Activated gamma-delta T cell treated with anti-CD3 and anti-CD28 coated beads, Interleukin-2, amount 50 U/mL, for 16 hours (primary cell): ENCODE measurements at places on chromosomes 6 and 20.

DNA sequence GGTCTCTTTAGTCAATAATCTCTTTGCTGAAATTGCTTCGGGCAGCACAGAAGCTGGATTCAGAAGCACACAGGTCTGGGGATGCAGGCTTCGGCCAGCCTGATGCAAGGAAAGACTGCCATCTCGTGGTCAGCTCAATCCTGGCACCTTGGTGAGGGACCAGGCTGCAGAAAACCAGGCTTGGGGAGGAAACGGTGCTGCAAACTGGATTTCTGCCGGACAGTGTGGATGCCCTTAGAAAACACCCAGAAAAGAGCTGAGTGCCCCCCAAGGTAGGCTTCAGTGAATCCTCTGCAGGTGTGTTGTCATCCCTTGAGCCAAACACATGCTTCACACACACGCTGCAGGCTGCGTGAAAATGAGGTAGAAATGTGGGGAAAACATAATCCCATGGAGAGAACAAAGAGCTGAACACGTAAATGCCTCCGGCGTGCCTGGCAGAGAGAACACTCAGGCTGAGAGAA, 89.8 kb upstream of the PAX1 start:
- no peak for DNase-seq

- no peak for DNase-seq
These were observed 658.2 kb downstream of the PTPRT start for GRCh38 chr20:42531508-42531961.

- no peak for DNase-seq
These were observed 125.0 kb upstream of the GRIK2 start for GRCh38 chr6:101268541-101268940.

- DNase-seq, result no peak
These were observed 10.0 kb upstream of the ARMC2 start for GRCh38 chr6:108838101-108838717.

- no peak for DNase-seq
These were observed at the start of gene ATP9A for GRCh38 chr20:51767867-51768758. TSS of gene ATP9A (minus strand) at chr20:51768390. CDS start at chr20:51768369, 21 bp downstream.

- no peak for DNase-seq
These were observed 315.8 kb upstream of the SOX4 start for GRCh38 chr6:21277601-21278374.

- no peak for DNase-seq
These were observed 291.8 kb upstream of the MARCKS start for GRCh38 chr6:113565306-113565705.

DNA sequence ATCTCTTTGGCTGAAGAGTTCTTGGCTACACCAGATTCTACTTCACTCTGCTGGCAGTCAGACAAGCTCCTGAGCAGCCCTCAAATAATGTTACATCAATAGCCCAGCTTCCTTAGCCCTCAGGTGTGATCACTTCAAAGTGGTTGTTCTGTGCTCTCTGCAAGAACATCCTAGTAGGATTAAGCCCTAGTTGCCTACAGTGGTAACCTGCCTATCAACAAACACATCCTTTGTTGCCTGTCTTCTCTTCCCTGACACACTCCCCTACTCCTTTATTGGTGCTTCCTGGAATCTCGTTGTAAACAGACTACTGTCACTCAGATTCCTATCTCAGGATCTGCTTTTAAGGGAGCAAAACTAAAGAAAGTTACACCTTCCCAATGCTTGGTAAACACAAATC, 45.1 kb upstream of the TASP1 start:
- DNase-seq, result no peak

GRCh38 chr6:78561015-78561414, 306.3 kb upstream of the IRAK1BP1 start:
- DNase-seq, result no peak

GRCh38 chr20:8094850-8095249, 37.2 kb upstream of the PLCB1 start:
- no peak for DNase-seq

DNA sequence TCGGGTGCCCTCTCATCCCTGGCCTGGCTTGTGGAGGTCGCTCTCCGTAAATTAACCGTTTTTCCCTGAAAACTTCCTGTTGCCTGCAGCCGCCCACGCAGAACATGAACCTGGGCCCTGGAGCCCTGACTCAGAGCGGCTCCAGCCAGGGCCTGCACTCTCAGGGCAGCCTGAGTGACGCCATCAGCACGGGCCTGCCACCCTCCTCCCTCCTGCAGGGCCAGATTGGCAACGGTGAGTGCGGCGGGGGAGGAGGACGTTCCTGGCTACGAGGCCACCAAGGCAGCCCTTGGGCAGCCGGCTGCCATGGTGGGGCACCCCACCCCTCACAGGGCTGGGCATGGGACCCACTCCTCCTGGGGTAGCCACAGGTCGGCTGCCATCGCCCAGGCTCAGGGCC, 17.8 kb downstream of the SS18L1 start:
- DNase-seq, result no peak

DNA sequence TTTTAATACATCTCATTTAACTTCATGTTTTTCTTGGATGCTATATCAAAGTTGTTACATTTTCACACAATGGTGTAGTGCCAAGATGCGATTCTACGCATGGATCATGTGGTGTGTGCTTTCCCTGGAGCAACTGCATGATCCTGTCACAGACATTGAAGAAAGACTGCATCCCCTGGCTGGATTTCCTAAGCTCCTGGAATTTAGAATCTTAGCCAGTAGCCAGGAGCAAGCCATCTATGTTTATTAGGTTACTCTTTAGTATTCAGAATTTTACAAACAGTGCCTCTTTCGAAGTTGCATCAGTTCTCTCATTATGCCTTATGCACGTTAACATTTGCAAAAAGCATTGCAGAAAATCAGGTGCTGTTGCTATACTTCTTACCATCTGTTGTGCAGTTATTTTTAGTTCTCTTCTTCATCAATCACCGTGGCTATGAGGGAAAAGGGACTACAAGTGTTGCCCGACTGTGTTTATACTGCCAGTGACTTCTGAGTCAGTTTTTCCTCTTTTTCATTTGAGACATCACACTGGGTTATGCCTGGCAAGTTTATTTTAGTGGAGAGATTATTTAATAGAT, 584.2 kb downstream of the BCKDHB start:
- DNase-seq, result no peak

- no peak for DNase-seq
These were observed 47.9 kb upstream of the RNF8 start for GRCh38 chr6:37305841-37306425.

DNA sequence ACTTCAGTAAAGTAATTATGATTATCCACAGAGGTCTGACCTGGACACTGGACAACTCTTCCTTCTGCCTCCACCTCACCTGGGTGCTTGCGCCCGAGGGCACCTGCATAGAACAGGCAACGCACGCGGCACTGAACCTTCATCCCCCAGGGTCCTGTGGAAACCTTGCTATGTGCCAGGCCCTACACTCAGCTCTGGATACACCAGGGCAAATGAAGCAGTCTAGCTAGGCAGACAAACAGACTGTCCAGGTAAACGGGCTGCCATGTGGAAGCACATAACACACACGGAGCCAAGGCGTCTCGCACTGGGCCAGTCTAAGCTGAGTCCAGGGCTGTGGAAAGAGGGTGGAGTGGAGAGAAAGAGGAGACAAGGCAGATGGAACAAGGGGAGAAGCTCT, 109.3 kb upstream of the AFDN start:
- DNase-seq, result no peak

GRCh38 chr6:14108571-14109410, 8.8 kb upstream of the CD83 start:
- no peak for DNase-seq

- no peak for DNase-seq
These were observed 73.2 kb downstream of the SMOC2 start for GRCh38 chr6:168514216-168514615.

GRCh38 chr6:117473401-117473800, 9.1 kb upstream of the DCBLD1 start:
- DNase-seq, result no peak

GRCh38 chr20:47466213-47466612, 35.5 kb upstream of the NCOA3 start:
- no peak for DNase-seq

GRCh38 chr6:128025478-128025877, 124.6 kb upstream of the THEMIS start:
- no peak for DNase-seq

DNA sequence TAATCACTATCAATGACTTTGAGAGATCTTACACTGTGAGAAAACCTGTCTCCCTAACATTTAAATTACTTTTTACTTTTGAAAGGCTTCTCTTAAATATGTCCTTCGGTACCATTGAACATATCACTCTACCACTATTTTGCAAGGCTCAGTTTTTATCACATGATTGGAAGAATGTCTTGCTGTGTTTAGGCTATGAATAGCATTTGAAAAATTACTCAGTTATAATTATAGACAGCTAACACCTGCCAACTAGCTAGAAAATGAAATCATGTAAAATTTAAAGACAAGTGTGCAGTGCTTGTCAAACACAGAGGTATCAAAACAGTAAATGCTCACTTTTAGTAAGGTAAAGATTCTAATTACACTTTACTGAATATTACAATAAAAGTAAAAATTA, 11.0 kb downstream of the SESN1 start:
- no peak for DNase-seq

- no peak for DNase-seq
These were observed 42.2 kb downstream of the ZHX3 start for GRCh38 chr20:41275301-41275731.

DNA sequence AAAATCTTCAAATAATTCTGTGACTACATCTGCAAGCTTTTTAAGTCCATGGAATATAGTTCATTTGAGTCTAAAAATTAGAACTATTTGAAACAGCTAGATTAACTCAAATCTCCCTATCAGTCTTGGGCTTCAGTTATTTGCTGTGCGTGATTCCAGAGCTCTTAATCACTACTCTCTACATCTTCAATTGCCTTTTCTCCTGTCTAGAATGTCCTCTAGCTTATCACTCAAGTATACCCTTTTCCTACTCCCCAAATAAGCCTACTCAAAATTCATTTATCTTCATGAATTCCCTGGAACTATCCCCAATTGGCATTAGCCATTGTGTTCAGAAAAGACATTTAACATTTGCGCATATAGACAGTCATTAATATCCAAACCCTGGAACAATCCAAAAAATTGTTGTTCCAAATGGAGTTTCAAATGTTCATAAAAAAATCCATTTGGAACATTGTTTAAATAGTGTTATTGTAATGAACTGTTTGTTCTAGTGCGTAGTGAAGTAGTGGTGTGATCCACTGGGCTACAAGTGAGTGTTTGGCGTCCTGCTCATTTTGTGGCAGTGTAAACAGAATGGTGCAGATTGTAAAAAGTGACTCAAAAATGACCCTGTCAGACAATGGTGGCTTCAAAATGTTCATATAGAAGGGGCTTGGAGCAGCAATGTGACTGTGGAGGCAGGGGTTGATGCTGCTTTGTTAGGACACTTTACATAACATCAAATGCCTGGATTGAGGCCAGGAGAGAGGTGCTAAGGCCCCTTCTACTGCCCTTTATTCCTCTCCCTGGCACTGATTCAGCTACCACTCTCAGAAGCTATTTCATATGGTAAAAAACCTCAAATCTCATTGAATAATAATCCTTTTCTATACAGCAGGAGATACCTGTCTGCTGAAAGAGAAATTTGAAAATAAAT, 122.3 kb downstream of the KIF6 start:
- DNase-seq, result no peak

GRCh38 chr6:170439366-170440361, 113.4 kb downstream of the PSMB1 start:
- no peak for DNase-seq

DNA sequence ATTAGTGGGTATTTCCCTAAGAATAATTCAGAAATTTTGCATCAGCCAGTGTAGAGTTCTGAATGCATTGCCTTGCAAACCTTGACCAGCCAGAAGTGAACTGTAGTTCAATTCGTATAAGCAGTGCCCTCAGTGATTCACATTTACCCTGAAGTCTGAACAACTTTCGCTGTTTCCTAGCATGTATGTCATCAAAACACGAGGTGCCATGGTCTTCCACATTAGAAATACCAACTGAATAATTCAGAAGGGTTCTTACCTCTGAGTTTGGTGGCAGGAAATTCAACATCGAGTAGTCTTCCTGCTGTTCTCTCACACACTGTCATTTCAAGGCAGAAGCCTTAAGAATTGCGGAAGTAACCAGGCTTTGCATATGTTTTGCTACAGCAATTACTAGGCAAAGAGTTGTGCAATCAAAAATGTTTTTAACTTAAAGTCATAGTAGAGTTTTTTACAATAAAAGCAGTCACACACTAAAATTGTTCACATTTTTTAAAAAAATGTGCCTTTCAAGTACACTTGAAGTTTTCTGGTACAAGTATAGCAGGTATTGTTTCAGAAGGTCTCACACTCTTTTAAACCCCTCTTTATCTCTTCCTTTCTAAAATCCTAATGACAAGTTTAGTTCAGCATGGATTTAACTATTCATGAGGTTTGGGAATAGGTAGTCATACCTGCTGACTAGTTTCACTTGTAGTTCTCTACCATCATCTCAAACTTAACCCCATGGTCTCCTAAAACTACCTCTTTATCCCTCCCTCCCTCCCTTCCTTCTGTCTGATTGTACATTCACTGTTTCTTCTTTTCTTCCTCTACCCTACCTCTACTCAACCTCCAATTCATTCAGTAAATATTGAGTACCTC, 118.3 kb downstream of the STXBP5 start:
- no peak for DNase-seq

DNA sequence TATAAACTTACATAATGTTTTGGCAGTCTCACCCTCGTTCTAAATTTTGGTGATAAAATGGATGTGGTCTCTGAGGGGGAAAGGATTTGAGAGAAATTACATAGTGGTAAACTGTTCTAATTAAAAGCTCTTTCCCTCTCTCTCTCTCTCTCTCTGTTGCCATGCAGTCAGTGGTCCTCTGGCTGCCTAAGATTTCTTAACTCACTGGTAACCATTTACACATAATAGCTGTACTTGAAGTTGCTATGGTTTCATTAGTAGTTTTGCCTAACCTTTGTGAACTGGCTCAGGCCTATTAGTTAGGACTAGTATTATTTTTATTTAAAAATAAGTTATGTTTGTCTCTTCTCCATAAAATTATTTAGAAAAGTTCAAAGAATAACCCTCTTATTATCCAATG, 42.0 kb downstream of the MAPK14 start:
- DNase-seq, result no peak

DNA sequence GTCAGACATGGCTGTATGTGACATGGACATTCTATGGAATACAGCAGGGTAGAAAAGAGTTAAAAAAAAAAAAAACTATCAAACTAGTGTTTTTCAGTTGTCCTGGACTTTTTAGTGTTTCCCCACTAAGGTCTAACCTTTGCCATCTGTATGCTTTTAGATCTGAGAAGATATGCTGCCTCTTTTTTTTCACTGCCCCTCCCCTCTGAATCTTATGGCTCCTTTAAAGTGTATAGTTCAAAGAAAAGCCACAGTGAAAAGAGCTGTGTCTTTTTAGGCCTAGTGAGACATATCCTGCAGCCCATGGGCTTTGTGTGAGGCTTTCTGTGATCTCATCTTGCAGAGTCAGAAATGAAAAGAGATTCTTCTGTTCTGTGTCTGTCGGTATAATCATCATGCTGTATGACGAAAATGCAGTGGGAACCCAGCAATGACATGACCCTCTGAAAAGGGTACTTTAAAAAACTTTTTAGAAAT, 29.3 kb downstream of the ADGRG6 start:
- no peak for DNase-seq

DNA sequence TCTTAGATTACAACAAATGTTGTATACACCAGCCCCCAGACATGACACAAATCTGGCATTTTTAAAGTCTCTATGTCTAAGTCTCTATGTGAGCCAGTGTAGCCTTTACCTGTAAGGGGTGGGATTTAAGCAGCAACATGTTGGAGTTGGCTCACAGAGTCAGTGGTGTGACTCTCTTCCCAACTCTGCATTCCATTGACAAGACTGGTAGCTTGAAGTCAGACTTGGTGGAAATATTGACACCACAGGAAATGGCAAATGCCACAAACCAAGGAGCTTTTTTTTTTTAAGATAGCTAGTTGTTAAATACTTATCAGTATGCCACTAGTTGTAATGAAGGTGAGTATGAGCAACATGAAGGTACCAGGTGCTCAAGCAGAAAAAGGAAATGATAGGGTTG, 103.1 kb upstream of the SMLR1 start:
- no peak for DNase-seq
